ENCODE measurements at places on chromosomes 7 and 10.

- DNase-seq, result no peak
Observed at GRCh38 chr10:122504610-122504950, 43.2 kb downstream of the HTRA1 start.

DNA sequence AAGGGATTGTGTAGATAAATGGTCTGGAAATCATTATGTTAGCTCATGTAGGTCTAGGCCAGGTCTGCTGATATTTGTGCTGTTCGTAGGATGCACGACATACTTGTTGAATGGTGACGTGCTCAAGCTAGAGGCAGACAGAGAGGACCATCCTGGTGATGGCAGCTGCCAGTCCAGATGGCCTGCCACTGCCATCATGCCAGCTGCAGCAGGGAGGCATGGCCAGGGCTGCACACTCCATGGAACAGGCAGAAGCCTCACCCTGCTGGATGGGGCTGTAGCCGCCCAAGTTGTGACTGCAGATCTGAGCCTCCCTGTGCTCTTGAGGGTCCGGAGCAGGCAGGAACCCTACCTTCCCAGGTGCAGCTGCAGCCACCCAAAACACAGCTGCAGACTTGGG, 80.3 kb downstream of the SPDYE5 start:
- no peak for DNase-seq

- no peak for DNase-seq
Observed at GRCh38 chr10:44397476-44398225, 12.8 kb upstream of the CXCL12 start.

GRCh38 chr10:130615457-130615856, 479.3 kb downstream of the GLRX3 start:
- no peak for DNase-seq

GRCh38 chr10:76523791-76524351, 1092.4 kb downstream of the LRMDA start:
- DNase-seq, result no peak
